ENCODE measurements at places on chromosomes 11 and 22. TPM values are rescaled to one million over a fixed set of nuclear protein-coding genes. Genes with fewer than 3 reads are reported as not detected.

HORMAD2 gene
- total RNA-seq, result not detected

NAV2 gene
- total RNA-seq, result 0.27 TPM

GLB1L3 gene
- total RNA-seq, result 2.5 TPM

CHRM1 gene
- not detected for total RNA-seq

C11orf65 gene
- 0.27 TPM for total RNA-seq

DNA sequence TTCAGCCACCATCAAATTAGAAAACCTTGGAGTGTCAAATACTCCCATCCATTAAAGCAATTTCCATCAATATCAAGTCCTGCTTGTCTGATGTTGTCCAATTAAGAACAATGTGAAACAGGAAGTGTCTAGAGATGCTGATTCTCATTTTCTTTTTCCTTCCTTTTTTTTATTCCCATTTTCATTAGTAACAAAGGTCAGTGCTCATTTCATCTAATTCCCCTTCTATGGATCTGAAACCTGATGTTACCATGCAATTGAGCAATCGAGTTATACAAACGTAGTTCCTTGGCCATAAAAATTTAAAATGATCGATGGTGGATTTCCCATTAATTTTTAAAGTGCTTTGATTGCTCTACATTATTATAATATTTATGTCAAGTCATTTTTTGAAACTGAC lies 330.6 kb upstream of the ZC3H12C start:
- no peak for DNase-seq

DNA sequence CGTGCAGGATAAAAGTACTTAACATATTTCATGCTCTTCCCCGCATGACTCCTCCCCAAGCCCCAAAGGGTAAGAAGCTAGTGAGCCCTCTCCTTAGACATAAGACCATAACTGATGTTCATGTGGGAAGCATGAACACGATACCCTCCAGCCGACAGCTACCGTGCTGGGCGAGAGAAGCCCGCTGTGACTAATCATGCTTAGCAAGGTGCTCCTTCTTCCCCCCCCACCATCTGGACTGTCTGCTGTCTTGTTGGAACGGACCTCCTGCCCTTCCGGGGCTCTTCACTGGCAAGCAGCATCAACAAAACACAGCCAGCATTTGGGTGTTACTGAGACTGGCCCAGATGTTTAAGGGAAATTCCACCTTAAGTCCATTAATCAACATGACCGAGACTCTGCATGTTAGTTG lies 200.6 kb downstream of the DBX1 start:
- DNase-seq, result no peak

DNA sequence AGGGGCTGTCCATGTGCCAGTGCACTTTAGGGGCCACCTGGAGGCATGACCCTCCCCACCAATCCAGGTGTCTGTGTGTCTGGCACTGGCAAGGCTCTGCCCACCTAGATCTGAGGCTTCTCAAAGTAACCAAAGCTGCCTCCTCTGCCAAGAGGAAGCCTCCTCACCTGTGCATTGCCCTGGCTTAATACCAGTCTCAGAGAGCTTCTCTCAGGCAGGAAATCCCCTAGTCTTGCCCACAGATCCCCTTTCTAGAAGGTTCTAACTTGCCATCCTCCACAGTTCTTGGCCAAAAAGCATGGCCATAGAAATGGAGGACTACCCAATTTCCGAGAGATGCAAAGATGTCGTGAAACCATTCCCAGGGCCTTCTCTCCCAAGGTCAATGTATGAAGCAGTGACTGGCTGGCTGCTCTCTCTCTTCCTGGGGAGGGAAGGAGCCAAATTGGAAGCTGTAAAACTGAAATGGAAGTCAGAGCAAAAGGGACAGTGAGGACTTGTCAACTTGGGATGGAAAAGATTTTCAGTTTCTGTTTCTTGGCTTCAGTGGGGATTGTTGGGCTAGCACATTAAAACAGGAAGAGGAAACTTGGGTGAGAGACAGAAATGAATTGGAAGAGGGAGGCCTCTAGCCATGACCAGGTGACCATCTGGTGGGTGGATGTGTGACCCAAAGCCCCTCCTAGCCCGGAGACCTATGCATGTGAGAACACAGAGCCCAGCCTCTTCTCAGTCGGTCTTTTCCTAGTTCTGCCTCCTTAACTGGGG lies 68.8 kb downstream of the PRDM11 start:
- no peak for DNase-seq

DNA sequence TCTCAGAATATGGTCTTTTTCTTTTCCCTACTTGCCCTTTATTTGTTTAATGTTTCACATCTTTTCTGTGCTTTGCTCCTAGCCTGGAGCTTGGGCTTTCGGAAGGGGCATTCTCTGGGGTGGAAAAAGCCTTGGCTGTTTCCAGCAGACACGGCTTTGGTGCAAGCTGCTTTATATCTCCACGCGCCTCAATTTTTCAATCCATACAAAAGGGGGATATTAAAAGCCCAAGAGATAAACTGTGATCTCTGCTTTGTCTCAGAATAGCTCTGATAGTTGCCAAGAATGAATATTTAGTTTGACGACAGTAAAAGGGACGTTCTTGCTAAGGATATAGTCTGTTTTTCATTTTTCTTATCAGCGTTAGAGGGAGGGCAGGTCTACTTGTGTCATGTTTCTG lies 194.0 kb upstream of the KIRREL3 start:
- no peak for DNase-seq

DNA sequence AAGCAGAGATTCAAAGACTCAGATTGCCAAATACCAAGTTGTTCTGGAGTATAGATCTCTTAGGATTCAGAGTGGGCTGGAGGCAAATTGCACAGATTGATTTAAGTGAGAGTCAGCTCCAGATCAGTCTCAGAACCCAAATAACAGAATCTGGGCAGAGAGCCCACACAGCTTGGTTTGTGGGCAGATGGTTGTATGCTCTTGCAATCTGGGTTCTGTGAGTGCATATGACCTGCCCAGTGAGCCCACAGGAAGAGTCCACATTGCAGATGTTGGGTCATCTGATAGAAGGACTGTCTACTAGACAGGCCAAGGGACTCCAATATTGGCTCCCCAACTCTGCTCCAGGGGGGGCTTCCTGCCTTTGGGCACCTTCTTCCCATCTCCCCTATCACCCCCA lies 65.9 kb downstream of the ADAMTS15 start:
- no peak for DNase-seq

DNA sequence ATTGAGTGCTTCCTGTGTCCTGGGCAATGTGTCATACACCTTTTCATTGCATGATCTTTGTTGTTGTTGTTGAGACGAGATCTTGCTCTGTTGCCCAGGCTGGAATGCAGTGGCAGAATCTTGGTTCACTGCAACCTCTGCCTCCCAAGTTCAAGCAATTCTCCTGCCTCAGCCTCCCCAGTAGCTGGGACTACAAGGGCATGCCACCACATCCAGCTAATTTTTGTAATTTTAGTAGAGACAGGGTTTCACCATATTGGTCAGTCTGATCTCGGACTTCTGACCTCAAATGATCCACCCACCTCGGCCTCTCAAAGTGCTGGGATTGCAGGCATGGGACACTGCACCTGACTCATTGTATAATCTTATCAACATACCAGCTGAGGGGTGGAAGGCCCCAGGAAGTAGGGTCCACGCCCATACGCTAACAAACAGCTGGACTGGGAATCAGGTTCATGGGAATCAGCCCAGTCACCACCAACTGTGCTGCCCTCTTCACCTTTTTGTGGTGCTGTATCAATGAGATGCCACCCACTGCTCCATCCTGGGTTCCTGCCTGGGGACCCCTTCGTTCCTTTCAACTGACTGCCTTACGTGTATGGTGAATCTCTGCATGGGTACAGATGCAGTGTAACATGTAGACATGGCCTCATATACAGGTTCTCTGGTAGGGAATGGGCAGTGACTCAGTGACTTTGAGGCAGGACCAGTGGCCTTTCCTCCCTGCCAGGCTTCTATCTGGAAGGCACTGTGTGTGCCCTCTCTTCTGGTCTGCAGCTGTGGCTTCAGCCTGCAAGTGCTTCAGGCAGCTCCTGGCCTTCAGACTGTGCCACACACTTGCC lies 32.5 kb upstream of the YWHAH start:
- no peak for DNase-seq

DNA sequence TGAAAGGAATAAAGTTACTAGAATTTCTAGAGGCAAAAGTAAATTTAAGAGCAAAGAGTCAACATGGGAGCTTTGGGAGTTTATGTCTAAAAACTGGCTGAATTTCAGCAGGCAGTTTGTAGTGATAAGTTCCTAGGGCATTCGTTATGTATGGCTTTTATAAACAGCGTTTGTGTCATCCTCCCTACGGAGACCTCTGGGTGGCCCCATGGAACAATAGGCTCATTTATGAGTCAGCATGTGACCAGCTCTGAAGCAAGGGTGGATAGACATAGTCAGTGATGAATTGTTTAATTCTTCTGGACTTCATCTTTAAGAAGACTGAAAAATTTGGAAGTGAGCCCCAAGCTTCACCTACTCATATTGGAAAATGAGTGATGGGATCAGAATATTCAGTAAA lies 37.1 kb downstream of the SVIP start:
- DNase-seq, result no peak
